Ovary (tissue), 10 donors: ENCODE measurements at places on chromosomes 7 and 10. TPM values are rescaled to one million over a fixed set of nuclear protein-coding genes. Genes with fewer than 3 reads are reported as not detected.
A peak's percentile ranks its signal among the peaks of the same experiment; 100 is the strongest.

The SPDYE3 gene
- total RNA-seq = not detected

The GPRIN2 gene
- total RNA-seq = 0.27 TPM

The NKX1-2 gene
- total RNA-seq = not detected

The OLAH gene
- total RNA-seq = not detected

The CCDC136 gene
- 2.7 TPM for total RNA-seq

The CHPF2 gene
- total RNA-seq = 31.8 TPM

The EFCAB10 gene
- total RNA-seq = 0.69 TPM

The HOGA1 gene
- total RNA-seq = 0.17 TPM

DNA sequence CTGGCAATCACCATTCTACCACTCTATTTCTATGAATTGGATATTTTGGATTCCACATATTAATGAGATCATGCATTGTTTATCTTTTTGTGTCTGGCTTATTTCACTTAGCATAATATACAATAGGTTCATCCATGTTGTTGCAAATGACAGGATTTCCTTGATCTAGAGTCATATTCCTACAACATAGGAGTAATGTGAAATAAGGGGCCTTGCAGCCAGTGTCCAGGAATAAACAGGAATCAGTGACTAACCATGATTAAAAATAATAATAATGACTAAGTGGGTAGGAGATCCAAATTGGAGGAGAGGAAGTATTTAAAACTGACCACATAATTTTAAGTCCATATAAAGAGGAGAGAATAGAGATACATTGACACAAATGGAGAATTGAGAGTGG is 49.9 kb downstream of the SCIN start:
- DNase-seq = no peak

DNA sequence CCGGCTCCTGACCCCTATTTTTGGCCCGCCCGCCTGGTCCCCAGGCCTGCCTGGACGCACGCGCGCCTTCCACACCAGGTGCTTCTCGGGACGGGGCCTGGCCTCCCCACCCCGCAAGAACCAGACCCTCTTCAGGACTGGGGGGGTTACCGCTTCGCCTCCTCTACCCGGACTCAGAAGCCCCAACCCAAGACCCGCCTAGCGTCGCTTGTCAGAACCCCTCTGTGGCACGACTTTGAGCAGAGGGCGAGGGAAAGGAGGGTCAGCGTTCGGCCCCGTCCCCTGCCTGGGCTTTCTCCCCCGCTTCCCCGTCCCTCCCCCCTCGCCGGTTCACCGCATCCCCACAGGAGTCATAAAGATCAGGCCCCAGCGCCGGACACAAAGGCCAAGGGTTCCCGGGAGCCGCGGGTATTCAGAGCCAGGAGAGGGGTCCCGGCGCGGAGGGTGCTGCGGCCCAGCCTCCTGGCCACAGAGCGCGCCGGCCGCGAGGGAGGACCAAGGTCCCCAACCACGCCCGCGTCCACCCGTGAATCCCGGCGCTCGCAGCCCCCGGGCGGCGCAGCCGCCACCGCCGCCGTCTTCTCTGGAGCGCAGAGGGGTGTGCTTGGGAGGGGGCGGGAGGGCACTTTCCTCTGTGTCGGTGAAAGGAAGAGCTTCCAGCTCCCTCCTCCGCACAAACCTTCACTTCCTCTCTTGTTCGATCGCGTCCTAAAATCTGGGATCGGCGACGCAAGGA is 351.9 kb downstream of the DNAJB6 start:
- DNase-seq = peak; percentile 10

DNA sequence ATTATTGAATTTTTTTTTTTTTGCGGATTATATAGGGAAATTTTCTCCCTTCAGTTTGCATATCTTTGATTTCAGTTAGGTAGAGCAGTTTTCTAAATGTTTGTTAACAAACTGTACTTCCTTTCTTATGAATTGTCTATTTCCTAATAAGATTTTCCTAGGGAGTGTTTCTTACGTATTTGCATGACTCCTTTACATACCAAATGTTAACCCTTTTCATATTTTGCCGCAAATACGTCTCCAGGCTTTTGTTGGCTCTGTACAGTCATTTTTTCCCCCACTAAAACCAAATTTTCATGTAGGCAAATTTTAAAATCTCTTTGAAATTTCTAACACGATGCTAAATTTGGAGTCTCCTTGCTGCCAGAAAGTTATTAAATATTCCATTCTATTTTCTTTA is 1.9 kb upstream of the FRAT2 start:
- no peak for DNase-seq

- DNase-seq = no peak
Measured at GRCh38 chr7:12578930-12579640, 8.6 kb downstream of the SCIN start.

DNA sequence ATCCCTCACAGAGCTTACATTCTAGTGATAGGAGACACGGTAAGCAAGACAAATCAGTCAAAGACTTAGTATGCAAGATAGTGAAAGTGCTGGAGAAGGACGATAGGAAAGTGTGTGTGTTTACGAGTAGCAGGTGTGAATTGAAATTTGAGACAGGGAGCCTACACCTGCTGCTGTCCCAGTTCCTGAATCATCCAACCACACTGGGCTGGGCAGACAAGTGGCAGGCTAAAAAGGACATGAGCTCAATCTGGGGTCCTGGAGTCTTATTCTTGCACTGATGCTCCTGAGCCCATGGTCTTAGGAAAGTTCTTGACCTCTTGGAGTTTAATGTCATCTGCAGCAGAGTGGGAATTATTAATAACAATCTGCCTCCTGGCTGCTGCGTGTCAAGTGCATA is 16.2 kb downstream of the RBP3 start:
- DNase-seq = no peak

DNA sequence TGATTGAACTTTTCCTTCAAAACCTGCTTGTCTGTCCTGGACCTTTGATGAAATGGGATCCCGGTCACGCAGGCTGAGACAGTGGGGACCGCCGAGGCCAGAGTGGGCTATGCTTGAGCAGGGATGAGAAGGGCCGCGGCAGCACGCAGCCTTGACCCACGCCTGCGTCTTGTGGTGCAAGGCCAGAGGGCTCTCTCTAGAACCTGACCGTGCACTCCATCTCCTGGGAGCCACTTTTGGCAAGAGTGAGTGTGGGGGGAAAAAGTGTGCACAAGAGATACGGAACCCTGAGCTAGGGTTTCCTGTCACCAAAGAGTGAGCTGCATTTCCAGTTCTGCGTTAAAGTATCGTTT is 42.4 kb downstream of the WIPI2 start:
- no peak for DNase-seq

DNA sequence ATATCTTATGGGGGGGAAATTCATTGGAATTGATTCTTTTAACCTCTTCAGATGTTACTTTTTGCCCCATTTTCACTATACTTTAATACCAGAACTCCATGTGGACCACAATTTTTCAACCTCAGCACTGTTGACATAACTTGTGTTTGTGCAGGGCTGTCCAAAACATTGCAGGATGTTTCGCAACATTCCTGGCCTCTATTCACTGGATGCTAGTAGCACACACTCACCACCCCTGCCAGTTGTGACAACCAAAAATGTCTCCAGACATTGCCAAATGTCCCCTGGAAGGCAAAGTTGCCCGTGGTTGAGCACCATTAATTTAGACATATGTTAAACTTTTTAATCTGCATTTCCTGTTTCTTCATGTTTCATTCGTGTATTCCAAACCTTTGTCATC is 234.7 kb downstream of the GFRA1 start:
- no peak for DNase-seq

- no peak for DNase-seq
Measured at GRCh38 chr7:3201937-3202710, 98.9 kb upstream of the SDK1 start.

- peak; percentile 54 for DNase-seq
Measured at GRCh38 chr10:80454513-80455460, 677 bp downstream of the TSPAN14 start.

DNA sequence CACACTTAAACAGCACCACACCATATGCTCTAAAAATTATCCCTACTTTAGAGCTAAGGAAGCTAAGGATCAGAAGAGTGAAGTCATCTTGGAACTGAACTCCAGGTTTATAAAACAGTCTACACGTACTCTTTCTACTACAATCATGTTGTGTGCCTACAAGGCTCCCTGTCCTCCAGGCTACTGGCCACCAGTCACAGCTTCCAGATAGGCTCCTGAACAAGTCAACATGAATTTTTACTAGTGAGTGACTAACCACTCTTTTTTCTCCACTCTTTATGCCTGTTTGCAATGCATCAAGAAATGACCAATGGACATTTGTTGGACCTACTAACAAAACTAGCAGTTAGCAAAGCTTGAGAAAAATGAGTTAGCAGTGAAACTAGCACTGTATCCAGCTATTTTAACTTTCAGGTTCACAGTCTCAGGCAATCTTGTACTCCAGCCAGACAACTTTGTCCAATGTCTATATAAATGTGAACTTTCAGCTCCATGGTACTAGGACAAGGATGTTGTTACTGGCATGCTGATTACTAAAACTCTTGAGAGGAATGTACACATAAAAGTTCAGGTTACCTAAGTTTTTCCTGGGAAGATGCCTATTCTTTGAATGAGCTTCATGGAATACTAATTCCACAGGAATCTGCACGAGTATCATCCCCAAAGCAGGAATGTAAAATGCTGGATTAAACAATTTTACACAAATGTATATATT is 180.0 kb downstream of the BTAF1 start:
- DNase-seq = no peak

GRCh38 chr7:22867003-22867402 is 44.4 kb upstream of the TOMM7 start:
- DNase-seq = no peak
